ENCODE measurements at places on chromosomes 6 and 20.

GRCh38 chr6:148250975-148251685 is 91.5 kb upstream of the SASH1 start:
- DNase-seq, result no peak

DNA sequence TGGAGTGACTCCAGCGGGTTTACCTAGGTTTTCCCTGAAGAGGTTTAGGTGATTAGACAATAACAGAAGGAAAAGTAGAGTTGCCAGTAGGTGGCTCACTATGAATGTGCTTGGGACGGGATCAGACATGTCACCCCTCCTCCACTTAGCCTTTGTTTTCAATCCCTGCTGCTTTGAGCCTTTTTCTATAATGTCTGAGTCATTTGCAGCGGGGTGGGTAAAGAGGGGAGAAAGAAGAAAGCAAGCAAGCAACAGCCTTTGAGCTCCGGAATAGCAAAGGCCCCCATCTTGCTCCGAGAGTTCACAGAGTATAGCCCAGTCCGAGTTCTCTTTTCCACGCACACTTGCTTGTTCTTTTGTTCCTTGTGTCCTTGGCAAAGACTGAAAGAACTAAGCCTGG is 129.1 kb downstream of the PACRG start:
- DNase-seq, result no peak

- no peak for DNase-seq
Observed at GRCh38 chr6:20866036-20866435, 331.8 kb downstream of the CDKAL1 start.

DNA sequence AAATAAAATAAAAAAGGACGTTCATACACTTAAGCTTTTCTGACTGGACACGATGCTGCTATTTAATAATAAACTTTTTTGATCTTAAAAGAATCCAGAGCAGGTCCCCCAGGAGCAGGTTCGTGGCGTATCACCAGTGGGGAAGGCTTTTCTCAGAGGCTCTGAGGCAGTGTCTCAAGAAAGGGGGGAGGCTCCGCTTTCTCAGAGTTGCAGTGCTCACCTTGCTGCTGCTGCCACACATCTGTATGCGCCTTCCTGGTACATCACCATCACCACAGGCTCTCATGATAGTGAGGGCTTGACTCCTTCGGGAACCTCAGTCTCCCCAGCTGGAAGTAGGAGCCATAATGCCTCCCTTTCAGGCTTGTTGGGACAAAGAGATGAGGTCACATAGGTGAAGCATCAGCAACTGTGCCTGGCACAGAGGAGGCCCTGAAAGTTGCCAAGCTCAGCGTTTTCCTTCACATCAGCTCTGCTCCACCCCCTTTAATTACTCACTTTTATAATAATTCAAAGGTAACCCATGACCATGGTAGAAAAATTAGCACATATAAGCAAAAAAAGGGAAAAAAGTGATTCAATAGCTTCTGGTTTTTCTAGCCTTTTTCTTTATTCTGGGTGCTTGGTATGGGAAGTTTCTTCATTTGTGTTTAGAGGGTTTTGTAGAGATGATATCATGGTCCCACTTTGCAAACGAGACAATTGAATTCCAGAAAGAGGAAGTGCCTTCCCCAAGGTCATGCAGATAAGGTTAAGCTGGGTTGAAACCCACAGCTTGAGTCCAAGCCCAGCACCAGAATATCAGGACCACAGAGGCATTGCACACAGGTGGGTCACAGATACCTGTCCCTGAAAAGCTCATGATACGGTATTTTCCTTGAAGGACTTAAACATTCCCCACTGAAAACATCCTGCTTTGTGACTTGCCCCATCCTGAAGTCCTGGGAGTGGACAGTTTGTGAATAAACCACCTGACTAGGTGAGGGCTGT is 24.5 kb downstream of the SRSF3 start:
- no peak for DNase-seq

DNA sequence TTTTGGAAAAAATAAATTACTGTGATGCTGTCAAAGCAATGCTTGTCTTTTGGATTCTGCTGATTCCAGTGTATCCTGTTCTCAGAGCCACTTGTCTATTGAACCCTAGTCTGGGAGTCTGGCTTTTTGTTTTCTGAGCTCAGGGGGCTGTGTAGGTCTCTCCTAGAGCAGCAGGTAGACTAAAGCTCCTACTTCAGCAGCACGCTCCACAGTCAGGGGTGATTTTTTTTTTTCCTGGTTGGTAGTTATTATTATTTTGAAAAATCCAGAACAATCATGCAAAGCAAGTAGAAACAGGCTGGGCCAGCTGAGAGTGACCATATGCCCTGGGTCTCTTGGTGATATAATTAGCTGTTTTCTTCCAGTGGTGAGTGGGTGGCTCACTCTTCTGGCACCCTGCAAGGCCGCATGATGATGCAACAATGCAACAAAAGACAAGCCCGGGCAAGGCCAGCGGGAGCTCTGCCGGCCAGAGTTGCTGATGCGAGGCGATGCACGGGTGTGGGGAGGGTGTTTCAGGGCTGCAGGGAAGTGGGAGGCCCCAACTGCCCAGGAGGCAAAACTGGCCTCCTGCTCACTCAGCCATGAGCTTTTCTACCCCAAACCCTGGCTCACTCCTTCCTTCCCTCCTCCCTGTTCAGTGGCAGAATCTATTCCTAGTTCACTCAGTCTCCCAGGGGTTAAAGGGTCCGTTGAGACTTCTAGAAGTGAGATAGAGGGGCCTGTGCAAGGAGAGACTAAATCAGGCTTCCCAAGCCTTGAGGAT is 11.5 kb upstream of the CDKN1A start:
- peak; percentile 96 for DNase-seq

DNA sequence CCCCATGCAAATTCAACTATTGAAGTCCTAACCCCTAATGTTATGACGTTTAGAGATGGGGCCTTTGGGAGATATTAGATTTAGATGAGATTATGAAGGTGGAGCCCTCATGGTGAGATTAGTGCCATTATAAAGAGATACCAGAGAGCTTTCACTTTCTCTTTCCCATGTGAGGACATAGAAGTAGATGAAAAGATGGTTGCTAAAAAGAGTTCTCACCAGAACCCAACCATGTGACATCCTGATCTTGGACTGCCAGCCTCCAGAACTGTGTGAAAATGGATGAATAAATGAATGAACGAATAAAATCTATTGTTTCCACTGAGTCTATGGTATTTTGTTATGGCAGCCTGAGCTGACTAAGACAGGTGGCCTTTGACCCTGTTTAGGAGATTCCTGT is 50.6 kb upstream of the FBXO30 start:
- DNase-seq, result no peak

GRCh38 chr20:44182135-44182765 is 4.7 kb downstream of the JPH2 start:
- no peak for DNase-seq

Measured in RWPE2 (cell line).